Activated CD4-positive, alpha-beta T cell treated with anti-CD3 and anti-CD28 coated beads, Interleukin-2, Interleukin-4, amounts not matched to agents 100 ng/mL and 50 ng/mL, durations not matched to agents 16 hours and 8 hours (primary cell): ENCODE measurements at places on chromosomes 1 and 21.

GRCh38 chr21:34221331-34222030 lies 142.3 kb upstream of the KCNE2 start:
- DNase-seq, result no peak

GRCh38 chr1:157359314-157360022 lies 192.8 kb downstream of the FCRL5 start:
- DNase-seq, result no peak

DNA sequence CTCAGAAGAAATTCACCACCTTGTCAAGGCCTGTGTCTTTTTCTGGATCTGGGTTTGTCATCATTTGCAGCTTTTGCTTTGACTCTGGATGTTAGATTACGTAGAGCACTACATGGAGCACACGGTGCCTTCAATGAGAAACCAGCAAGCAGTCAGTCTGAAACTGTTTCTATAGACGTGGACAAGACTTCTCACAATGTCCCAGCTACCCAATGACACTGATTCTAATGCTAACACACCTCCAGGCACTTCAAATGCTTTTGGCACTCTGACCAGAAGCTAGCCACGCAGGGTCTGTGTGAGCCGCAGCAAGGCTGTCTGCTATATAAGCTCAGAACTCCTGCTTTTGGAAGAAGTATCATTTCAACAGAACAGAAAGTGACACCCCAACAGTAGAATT lies 38.2 kb downstream of the ITPKB start:
- no peak for DNase-seq

GRCh38 chr21:19507682-19508260 lies 1104.2 kb upstream of the TMPRSS15 start:
- DNase-seq, result no peak

DNA sequence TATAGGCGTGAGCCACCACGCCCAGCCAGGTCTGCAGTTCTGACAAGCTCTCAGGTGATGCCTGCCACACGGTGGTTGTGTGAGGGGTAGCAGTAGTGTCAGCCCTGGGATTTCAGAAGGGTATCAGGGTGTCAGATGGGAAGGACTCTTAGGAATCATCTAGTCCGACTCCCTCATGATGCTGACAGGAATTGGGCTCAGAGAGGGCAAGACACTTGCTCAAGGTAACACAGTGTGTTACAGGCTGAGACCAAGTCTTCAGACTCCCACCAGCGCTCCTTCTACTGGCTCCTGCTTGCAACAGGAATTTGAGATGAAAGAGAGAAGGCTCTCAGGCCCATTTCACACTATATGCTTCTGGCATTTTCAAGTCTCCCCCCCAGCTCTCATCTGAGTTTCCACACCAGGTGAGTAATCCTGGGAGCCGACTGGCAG lies 6.9 kb downstream of the HTR1D start:
- DNase-seq, result no peak

- DNase-seq, result no peak
Observed at GRCh38 chr1:164719676-164720439, 160.9 kb downstream of the PBX1 start.

DNA sequence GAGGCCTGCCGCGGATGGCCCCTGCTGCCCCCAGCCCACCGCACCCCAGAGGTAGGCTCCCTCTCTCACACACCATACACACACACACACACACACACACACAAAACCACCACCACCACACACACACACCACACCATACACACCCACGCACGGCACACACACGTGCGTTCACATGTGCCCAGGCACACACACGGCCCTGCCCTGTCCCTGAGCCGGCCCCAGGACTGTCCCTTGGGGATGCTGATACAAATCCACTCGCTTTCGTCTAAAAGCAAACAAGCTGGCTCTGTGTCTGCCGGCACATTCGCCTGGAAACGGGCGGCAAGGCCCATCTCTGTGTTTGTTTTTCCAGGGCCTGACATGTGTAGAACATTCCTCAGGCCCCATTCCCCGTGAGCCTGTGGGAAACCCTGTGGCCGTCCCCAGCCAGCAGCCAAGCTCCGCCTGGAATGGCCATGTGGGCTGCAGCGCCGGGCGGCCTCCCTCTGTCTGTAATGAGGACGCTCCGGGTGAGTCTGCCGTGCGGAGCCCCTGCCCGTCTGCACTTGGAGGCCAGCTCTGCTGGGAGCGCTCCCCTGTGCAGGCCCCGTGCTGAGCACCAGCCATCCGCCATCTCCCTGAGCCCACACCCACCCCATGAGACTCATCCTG lies 67.4 kb downstream of the DMRTB1 start:
- DNase-seq, result no peak

- DNase-seq, result no peak
Observed at GRCh38 chr1:19511116-19511515, 25.8 kb upstream of the CAPZB start.

GRCh38 chr1:39391691-39392679 lies 99.5 kb upstream of the BMP8A start:
- DNase-seq, result peak; percentile 47

DNA sequence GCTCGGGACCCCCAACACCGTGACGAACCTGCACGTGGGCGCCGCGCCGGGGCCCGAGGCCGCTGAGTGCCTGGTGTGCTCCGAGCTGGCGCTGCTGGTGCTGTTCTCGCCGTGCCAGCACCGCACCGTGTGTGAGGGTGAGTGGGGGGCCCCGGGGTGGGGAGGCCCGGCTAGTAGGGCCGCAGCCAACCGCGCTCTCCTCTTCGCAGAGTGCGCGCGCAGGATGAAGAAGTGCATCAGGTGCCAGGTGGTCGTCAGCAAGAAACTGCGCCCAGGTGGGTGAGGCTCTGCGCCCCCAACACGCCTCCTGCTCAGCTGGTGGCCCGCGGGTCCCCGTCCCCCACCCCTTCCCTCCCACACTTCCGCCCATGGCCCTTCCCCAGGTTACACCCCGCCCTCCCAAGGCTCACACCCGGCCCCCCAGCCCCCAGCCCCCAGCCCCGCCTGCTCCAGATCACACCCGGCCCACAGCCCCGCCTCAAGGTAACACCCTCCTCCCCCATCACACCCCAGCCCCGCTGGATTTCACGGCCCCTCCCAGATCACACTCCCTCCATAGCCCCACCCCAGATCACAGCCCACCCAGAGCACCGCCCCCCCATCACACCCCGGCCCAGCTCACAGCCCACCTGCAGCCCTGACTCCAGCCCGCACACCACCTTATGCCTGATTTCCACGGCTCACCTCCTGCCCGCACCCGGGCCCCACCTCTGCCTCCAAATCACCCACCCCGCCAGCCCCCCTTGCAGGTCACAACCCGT lies 2.4 kb upstream of the MMP23B start:
- DNase-seq, result peak; percentile 45

DNA sequence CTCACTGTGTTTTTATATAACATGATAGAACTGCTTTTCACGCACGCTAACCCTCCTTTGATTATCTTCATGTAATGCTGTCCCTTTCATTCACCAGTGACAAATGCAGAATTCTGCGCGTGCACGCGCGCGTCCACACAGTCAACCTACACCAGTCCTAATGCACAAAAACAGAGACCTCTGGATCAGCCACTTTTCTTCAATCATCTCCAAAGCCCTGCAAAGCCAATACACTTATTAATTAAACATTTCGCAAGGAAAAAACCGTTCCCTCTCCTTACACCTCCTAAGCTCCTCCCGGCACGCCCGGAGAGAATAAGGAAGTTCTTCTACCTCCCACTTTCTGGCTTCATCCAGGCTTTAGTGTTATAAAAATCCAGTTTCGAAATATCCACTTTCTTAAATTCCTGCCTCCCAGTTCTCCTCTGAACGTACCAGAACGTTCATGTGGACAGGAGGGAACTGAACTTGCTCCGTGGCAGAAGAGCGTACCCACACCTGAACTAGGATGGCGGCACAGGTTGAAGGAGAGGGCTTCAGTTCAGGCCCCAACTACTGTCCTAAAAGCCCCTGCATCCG lies 4.6 kb downstream of the LMX1A start:
- no peak for DNase-seq

GRCh38 chr1:3126756-3127678 lies 58.0 kb downstream of the PRDM16 start:
- DNase-seq, result no peak
